ENCODE measurements at places on chromosomes 16 and 17.

GRCh38 chr16:78297066-78297666 lies 197.7 kb downstream of the WWOX start:
- DNase-seq, result no peak

DNA sequence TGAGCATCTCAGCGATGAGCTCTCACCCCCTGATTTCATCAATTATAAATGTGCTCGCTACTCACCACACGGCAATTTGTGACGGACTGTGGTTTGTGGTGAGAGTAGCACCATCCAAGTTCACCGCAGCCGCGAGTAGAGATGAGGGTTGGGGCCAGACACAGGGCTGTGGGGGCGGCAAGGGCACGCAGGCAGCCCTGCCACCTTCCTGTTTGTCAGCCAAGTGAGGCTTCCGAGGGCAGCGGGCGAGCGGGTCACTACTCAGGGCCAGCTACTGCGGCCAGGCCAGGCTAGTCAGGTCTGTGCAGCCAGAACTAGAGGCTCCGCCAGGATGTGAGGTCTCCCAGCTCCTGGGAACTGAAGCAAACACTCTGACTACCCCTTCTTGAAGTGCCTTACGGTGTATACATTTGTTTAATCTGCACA lies 39.6 kb upstream of the MEOX1 start:
- peak; percentile 68 for DNase-seq

- no peak for DNase-seq
Measured at GRCh38 chr16:5634666-5635180, 537.1 kb upstream of the EEF2KMT start.

DNA sequence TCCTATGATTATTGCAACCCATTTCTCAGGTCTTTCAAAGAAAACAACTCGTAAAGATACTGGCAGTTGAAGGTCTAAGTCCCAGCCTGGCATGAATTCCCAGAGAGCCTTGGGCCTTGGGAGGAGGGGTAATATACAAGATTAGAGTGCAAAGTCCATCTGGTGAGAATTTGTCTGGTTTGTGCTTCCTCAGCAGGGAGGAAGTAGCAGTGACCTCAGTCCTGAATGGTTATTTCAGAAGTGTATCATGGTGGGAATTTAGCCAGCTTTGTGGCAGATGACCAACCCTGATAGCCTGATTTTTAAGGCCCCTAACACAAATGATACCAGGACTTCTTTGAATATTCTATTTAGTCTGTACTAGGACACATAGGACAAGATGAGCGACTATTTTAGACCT lies 151.2 kb upstream of the TBX2 start:
- no peak for DNase-seq

DNA sequence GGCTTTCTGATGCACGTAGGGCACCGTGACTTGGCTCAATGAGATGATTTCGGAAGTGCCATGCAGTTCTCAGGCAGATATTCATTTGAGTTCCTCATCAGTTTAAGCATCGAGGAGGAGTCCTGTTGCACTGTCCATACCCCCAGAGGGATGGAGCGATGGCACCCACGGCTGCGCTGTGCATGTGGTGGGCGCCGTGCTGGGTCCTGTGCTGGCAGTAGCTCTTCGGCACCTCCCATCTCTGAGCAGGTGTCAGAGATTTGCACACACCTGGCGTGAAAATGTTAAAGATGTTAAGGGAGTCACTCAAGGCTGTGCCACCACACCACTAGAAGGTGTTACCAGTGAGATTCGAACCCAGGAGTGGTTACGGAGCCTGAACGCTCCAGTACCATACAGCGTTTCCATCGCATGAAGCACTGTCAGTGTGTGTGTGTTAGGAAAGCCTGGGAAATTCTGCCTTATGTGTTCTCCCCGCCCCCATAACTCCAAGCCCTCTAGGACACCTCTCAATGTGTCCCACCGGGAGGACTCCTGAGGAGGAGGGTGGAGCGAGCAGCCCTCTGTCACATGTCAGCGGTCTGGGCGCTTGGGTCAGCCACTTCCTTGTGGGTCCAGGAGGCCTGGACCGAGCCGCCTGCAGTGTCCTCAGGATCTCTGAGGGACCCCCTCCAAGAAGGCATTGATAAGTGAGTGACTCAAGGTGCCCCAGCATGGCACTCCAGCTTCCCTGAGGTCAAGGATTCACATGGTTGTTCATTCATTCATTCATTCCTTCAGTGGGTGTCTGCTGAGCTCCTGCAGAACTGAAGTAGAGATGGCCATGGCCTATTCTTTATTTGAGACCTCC lies 3.8 kb downstream of the MRC2 start:
- DNase-seq, result no peak

DNA sequence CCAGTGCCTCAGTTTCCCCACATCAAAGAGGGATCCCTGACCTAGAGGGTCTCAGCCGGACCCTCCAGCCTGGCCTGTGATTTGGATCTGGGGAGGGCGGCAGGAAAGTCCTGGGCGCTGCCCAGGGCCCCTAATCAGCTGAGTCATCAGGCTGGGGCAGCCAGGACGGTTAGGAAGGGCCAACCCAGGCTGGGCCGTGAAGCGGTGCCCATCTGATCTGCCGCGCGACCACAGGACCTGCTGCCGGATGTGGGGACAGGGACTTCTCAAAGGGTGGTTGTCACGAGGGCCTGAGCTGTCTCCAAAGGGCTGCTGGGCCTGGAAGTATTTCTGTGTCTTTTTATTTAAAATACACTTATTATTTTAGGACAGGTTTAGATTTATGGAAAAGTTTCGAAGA lies 4.4 kb downstream of the TPSAB1 start:
- DNase-seq, result no peak

DNA sequence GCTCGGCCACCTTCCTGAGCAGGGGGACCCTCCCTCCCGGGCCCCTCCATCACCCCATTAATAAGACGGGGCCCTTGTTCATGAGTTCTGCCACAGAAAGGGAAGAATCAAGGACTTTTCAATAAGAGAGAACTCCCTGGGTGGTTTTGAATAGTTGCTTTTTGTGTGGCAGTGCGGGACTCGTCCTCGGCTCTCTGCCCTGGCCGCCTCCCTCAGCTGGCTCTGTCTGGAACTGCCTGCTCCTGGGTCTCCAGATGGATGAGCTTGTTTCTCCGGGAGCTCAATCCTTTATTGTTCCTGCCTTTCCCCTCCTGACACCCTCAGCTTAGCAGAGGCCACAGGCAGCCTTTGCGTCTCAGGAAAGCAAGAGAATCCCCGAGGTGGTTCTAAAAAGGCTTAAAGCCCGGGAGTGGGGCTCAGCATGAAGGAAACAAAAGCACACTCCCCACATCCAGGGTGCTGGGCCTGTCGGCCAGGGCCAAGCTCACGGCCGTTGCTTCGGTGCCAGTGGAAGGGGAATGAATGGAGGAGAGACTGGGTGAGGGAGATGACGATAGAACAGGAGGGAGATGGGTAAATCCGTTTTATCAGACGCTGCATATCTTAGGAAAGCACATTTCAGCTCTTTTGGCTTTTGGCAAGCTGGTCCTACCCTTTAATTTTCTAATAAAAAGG lies 60.2 kb downstream of the RAI1 start:
- DNase-seq, result no peak

GRCh38 chr16:82738699-82739098 lies 111.9 kb downstream of the CDH13 start:
- no peak for DNase-seq

GRCh38 chr16:66408163-66409048 lies 18.7 kb upstream of the BEAN1 start:
- DNase-seq, result peak; percentile 87

GRCh38 chr16:22352140-22352539 lies 22.3 kb downstream of the CDR2 start:
- DNase-seq, result no peak

GRCh38 chr17:74646231-74646630 lies 22.7 kb upstream of the CD300E start:
- peak; percentile 61 for DNase-seq

DNA sequence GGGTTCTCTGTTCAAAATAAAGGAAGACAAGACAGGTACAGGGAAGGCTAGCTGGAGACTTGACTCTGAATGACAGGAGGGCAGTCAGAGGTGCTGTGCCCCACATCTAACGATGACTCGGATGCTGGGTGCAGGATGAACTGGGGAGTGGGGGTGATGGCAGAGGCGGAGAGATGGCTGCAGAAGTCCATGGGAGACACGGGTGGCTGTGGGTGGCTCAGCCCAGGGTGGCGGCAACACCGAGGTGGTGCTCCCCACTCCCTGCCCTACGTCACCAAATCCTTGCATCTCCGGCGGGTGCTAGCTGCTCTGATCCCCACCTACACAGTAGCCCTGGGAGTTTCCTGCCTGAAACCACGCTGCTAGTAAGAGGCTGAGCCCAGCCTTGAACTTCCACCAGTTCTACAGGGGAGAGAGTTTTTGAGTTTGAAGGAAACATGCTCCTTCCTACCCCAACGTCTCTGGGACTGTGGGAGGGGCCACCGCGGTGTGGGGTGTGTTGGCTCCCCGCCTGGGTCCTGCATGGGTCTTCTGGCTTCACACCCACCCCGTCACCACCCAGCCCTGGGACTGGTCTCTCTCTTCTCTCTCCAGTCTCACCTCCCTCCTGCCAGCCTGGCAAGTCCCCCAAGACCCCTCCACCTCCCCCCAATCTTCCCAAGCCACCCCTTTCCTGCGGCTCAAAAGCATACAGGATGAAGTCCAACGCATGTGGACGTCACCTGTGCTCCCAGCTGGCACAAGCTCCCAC lies 4.5 kb downstream of the GSG1L start:
- no peak for DNase-seq
